Mesothelial cell of epicardium (in vitro differentiated cells): ENCODE measurements at places on chromosomes 11 and 22.

- DNase-seq: no peak
- peak overlapping the region; percentile 96 for H3K27ac ChIP-seq
- no peaks in the 10 kb centered on the region for H3K27me3 ChIP-seq
- H3K36me3 ChIP-seq: peaks cover 22% of the 10 kb centered on the region
- peaks cover 21% of the 10 kb centered on the region for H3K4me1 ChIP-seq
- peak overlapping the region; percentile 83 for H3K4me3 ChIP-seq
Measured at GRCh38 chr11:6611092-6611962, 689 bp downstream of the TAF10 start.

GRCh38 chr22:26259510-26259909, 90.2 kb downstream of the SEZ6L start:
- peaks cover 58% of the 10 kb centered on the region for H3K27me3 ChIP-seq
- H3K27ac ChIP-seq: no peak overlapping the region
- no peak for DNase-seq
- H3K4me3 ChIP-seq: no peak overlapping the region

GRCh38 chr22:50498322-50498890, 9.1 kb downstream of the LMF2 start:
- no peaks in the 10 kb centered on the region for H3K27me3 ChIP-seq
- no peaks in the 10 kb centered on the region for H3K36me3 ChIP-seq
- H3K4me1 ChIP-seq: peaks cover 2% of the 10 kb centered on the region
- H3K27ac ChIP-seq: no peak overlapping the region

DNA sequence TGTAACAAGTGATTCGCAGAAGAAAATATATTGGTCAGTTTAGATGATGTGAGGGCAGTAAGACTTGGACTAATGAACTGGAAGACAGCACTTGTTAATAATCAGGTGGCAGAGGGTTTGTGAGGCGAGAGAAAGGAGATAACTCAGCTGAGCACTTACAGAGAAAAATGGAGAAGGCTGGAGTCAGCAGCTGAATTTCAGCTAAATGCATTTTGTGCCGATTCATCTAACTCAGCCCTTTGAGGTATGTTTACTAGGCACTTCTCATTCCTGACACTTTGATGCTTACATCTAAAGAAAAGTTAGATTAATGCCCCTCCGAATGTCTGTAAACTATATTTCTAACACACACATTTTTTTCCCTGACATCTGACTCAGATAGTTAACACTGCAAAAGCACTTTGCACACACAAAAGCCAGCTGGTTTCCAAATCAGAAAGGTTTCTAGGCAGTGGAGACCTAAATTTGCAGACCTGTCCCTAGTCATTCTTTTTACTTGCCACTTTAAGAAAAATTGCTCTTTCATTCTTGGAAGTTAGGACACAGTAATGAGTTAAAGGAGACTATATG, 859.5 kb upstream of the CCDC90B start:
- H3K36me3 ChIP-seq: no peaks in the 10 kb centered on the region
- no peak for DNase-seq
- no peaks in the 10 kb centered on the region for H3K27me3 ChIP-seq
- no peak overlapping the region for H3K27ac ChIP-seq
- H3K4me3 ChIP-seq: no peak overlapping the region
- peaks cover 13% of the 10 kb centered on the region for H3K4me1 ChIP-seq

DNA sequence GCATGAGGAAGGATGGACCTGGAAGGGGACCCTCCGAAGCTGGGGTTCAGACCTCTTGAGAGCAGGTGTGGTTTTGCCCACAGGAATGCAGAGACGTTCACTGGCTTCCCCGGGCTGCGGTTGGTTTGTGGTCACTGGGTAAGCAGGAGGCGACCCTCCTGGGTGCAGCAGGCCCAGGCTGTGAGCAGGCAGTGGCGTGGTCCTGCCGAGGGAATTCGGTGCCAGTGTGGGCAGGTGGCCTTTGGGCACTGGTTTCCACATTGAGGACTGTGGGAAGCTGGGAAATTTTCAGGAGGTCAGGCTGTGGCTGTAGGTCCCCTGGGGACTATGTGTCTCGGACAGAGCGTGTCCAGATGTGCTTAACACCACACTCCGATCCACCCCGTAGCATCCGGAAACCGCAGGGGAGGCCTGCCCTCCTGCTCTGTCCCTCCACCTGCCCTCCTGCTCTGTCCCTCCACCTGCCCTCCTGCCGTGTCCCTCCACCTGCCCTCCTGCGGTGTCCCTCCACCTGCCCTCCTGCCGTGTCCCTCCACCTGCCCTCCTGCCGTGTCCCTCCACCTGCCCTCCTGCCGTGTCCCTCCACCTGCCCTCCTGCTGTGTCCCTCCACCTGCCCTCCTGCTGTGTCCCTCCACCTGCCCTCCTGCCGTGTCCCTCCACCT, 27.5 kb downstream of the TPCN2 start:
- H3K27me3 ChIP-seq: no peaks in the 10 kb centered on the region
